ENCODE measurements at places on chromosomes 3 and 15.

DNA sequence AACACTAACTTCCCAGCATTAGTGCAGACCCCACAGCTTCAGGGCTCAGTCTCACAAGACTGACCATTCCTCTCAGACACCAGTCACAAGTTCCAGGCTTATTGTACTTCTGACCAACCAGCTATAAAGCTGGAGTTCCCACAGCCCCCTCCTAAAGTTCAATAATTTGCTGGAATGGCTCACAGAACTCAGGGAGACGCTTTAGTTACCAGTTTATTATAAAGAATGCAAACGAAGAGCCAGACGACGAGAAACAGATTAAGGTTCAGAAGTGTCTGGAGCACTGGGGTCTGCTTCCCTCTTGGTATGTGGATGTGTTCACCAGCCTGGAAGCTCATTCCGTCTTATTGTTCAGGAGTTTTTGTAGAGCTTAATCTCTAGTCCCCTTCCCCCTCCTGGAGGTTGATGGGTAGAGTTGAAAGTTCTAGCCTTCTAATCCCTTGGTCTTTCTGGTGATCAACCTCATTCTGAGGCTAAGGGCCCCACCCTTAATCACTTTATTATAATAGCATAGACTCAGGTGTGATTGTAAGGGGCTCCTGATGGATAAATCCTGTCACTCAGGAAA lies 4.8 kb upstream of the CSRNP1 start:
- no peak for DNase-seq

DNA sequence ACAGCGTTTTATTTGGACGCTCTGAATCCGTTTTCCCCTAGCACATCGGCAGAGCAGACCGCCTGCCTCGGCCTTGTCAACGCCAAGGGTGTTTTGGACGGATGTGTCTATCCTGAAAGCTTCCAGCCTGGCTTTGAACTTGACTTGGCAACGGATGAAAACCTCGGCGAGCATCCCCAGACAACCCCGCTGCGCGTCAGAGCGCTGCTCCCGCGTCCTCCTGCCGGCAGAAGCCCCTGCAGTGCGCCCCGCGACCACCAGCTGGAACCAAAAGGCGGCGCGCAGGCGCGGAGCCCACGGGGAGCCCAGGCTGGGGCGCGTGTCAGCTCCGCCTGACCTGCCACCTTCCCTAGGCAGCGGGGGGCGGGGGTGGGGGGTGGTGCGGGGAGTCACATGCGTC lies 26.2 kb upstream of the ARL8B start:
- DNase-seq, result no peak

GRCh38 chr3:172557515-172558220 lies 34.4 kb upstream of the TNFSF10 start:
- DNase-seq, result no peak

- no peak for DNase-seq
Observed at GRCh38 chr3:171284308-171285075, 175.7 kb downstream of the TNIK start.

GRCh38 chr15:27254055-27254454 lies 283.1 kb downstream of the GABRG3 start:
- DNase-seq, result no peak

DNA sequence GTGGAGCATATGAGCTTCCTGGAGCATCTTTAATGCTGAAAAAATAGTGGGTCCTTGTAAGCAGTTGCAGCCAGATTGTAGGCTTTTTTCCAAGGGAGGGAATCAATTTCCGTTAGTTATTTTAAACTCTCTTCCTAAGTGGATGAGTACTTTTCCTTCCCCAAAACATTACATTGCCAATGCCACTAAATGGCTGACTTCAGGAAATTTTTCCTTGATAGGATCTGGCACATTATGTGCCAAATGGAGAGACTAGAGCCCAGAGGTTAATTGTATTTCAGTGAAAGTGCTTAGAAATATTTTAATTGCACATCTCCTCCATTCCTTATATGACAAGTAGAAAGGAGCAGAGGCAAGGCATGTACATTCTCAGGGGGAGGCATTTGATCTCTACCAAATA lies 83.5 kb downstream of the TNFAIP8L3 start:
- DNase-seq, result no peak

DNA sequence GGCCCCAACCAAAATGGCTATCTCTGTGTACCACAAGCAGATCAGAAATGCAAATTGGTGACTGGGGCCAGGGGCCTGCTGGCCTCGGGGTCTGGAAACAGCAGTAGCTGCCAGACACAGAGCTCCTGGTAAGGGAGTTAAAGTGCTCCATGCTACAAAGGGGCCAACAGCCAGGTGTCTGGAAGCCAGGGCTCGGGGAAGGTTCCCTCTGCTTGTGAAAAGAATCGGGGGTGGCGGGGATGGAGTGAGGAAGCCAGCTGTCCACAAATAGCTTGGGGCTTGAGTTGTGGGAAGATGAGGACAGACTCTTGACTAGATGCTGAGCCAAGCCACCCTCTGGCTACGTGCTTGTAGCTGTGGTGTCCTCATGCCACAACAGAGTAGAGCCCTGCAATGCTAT lies 39.3 kb downstream of the CHRD start:
- DNase-seq, result no peak

- DNase-seq, result no peak
Observed at GRCh38 chr3:147472846-147473245, 63.7 kb downstream of the ZIC1 start.

- DNase-seq, result no peak
Observed at GRCh38 chr3:197186887-197187588, 111.4 kb downstream of the DLG1 start.

- no peak for DNase-seq
Observed at GRCh38 chr15:74121039-74121438, 9.3 kb upstream of the ISLR2 start.

GRCh38 chr3:128616516-128617269 lies 33.9 kb downstream of the RPN1 start:
- DNase-seq, result no peak

- no peak for DNase-seq
Observed at GRCh38 chr3:112308151-112308911, 14.3 kb upstream of the SLC9C1 start.

DNA sequence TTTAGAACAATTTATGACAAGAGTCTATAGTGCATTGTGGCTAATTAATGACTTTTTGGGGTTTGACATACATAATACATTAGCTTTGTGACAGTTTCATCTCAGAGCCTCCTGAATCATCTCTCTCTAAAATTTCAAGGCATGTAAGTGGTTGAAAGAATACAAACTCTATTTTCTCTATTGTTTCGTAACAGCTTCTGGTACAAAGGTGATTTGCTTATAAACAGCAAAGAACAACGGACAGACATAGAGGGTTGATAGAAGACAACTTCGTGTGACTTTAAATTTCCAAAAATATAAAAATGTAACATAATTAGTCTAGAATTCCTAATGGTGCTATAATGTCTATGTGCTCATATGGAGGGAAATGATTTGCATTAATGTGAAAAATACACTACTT lies 21.3 kb downstream of the CNTN3 start:
- DNase-seq, result no peak

- DNase-seq, result no peak
Observed at GRCh38 chr3:171940151-171940649, 97.1 kb downstream of the TMEM212 start.

- DNase-seq, result peak; percentile 82
Observed at GRCh38 chr3:123449102-123449996, 459 bp upstream of the ADCY5 start.

DNA sequence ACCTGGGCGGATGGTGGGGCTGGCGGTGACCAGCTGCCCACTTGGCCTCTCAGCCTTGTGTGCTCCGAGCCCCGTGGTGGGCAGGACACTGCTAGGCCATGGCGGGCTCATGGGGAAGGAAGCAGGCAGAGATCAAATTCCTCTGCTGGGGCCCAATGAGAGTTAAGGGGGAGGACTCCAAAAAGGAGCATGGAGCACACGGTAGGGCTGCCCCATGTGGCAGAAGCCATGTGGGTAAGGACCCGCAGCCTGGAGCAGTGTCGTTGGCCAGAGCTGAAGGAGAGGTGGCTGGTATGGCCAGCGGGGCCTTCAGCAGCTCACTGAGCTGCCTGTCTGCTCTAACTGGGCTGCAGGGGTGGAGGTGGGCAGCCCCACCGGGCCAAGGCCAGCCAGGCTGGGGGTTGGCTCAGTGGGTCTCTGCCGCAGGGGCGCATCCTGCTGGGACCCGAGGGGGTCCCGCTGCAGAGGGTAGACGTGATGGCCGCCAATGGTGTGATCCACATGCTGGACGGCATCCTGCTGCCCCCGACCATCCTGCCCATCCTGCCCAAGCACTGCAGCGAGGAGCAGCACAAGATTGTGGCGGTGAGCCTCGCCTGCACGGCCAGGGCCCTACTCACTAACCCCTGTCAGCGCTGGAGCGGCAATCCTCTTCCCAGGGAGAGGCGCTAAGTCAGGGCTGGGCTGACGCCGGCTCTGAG lies 11.3 kb downstream of the STAB1 start:
- DNase-seq, result no peak

GRCh38 chr15:88029696-88030095 lies 226.8 kb downstream of the NTRK3 start:
- no peak for DNase-seq

GRCh38 chr15:42021593-42021992 lies 751 bp upstream of the PLA2G4E start:
- DNase-seq, result no peak

GRCh38 chr3:32045091-32045915 lies 61.1 kb upstream of the GPD1L start:
- DNase-seq, result no peak

- DNase-seq, result no peak
Observed at GRCh38 chr15:70837476-70837875, 16.5 kb downstream of the LARP6 start.

GRCh38 chr3:66934725-66935124 lies 63.4 kb upstream of the KBTBD8 start:
- DNase-seq, result no peak

DNA sequence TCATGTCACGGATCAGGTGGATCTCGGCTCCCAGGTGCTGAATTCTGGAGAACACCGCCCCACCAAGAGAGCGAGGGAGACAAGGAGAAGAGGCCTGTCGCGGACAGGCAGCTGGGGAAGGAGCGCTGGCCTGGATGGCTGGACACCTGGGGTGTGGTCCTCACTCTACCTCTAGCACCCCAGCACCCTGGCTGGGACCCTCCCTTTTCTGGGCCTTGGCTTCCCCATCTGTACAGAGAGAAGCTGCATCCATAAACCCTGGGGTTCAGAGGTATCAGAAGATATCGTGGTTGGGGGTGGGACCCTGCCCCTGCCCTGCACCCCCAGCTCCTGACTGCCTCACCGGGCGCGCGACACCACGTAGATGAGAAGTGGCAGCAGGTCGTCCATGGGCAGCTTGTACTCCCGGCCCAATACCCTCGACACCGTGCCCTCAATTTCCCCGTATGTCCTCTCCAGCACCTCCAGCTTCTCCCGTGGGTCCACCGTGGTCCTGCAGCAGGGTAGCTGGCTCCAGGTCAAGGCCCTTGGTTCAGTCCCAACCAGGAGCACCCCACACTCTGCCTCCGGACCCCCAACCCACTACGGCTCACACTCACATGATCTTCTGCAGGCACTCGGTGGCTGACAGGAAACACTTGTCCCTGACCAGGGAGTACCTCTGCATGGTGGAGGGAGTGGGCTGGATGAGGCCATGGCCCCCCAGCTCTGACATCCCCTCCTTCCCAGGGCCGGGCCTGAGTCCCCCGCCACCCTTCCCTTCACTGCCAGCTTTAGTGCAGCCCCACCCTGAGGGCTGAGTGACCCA lies 21.7 kb downstream of the ALS2CL start:
- no peak for DNase-seq

- DNase-seq, result no peak
Observed at GRCh38 chr3:16552757-16553156, 39.3 kb upstream of the RFTN1 start.

DNA sequence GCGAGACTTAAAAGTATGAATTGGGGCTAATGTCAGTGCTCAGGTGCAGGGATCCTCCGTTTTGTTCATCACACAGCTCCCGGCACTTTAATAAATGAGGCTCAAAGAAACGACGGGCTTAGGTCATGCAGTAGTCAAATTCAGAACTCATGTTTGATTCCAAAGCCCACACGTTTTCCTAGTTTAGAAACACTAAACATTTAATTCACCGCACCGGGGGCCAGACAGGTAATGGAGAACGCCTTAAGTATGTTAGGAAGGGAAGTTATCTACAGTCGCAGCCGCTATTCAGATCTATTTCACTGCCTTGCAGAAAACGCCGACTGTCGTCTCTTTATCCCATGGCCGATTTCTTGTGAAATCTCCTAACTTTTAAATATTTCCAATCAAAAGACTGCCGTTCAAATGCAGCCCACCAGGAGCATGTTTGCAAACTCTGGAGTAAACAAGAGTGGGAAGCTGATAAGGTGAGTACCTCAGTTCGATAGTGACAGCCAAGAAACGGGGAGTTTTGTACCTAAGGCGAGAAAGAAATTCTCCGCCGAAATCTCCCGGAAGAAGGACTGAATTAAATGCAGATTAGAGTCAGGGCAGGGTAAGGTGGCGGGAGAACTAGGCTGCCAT lies 569 bp downstream of the HIGD2B start:
- DNase-seq, result no peak

- DNase-seq, result no peak
Observed at GRCh38 chr15:31469786-31470525, 143.3 kb downstream of the KLF13 start.
